ENCODE measurements at places on chromosomes 7 and 10. TPM values are rescaled to one million over a fixed set of nuclear protein-coding genes. Genes with fewer than 3 reads are reported as not detected.

Gene DNAH11
- total RNA-seq: 0.63 TPM

Gene ZFAND2A
- 52.2 TPM for total RNA-seq

Gene NACAD
- 0.31 TPM for total RNA-seq

Gene PIP
- total RNA-seq: 0.64 TPM

Gene ACSM6
- not detected for total RNA-seq

All from A549 treated with Hydrocortisone at 1 μM for 4 hours (cell line).